Fibroblast of lung (primary cell): ENCODE measurements at places on chromosomes 3 and 15. TPM values are rescaled to one million over a fixed set of nuclear protein-coding genes. Genes with fewer than 3 reads are reported as not detected.

Gene ALG3
- polyA plus RNA-seq: 27.2 and 36.8 TPM in 2 replicates

Gene NANOGP8
- not detected in 2 replicates for polyA plus RNA-seq

Gene MORC1
- not detected in 2 replicates for polyA plus RNA-seq

Gene LPCAT4
- polyA plus RNA-seq: 21.8 and 24.2 TPM in 2 replicates

Gene ADGRG7
- polyA plus RNA-seq: not detected in 2 replicates

Gene ADAMTS7
- polyA plus RNA-seq: 1.8 and 7.9 TPM in 2 replicates

Gene IL17RC
- 14.5 and 17.1 TPM in 2 replicates for polyA plus RNA-seq

Gene GCNT3
- polyA plus RNA-seq: 0.11 and 0.16 TPM in 2 replicates

Gene FBXO40
- not detected in 2 replicates for polyA plus RNA-seq

DNA sequence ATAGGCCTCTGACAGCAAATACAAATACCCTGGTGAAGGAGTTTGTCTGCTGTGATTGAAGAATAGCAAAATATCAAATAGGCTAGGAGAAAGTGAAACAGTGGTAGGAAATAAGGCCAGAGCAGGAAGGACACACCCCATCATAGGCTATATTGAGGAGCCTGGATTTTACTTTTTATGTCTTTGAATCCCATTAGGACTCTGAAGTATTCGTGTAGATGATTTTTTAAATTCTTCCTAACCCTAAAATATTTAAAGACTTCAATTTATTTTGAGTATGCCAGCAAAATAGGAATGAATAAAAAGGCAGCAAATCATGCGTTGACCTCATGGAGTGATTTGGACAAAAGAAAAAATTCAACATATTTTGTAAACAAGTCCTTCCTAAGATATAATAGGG lies 562.8 kb downstream of the NAALADL2 start:
- H3K27ac ChIP-seq: no peak overlapping the region
- no peaks in the 10 kb centered on the region for H3K36me3 ChIP-seq

GRCh38 chr3:151262871-151263525 lies 15.3 kb downstream of the P2RY14 start:
- H3K4me1 ChIP-seq: no peaks in the 10 kb centered on the region
- no peak overlapping the region for H3K4me3 ChIP-seq
- H3K27me3 ChIP-seq: no peaks in the 10 kb centered on the region
- H3K27ac ChIP-seq: no peak overlapping the region

DNA sequence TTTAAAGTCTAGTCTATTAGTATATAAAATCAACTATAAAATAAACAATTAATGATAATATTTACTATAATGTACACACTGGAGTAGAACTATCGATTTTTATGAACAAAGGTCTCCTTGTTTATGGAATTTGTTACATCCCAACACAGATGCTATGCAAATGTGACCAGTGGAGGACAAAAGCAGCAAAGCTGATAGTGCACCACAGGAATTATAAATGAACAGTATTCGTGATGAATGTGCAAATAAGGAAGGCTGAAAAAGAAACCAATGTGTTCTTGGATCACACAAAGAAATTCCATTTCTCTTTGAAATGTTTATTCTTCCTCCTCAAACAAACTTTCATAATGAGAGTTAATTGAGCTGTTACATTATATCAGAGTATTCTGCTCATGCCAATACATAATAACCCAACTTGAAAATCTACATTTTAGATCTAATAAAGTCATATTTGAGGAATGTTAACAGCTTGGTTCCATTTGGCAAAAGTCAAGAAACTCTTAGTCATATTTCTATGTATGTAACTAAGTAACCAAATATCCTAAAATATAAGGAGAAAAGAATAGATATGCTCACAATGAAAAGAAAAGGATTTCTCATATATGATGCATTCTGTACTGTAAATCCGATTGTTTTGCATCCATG lies 79.3 kb downstream of the NEK10 start:
- H3K27me3 ChIP-seq: no peaks in the 10 kb centered on the region
- H3K4me1 ChIP-seq: no peaks in the 10 kb centered on the region
- peak; percentile 45 for DNase-seq
- peak overlapping the region; percentile 37 for H3K27ac ChIP-seq
- no peak overlapping the region for H3K4me3 ChIP-seq

GRCh38 chr3:31240874-31241273 lies 291.9 kb upstream of the STT3B start:
- H3K27ac ChIP-seq: no peak overlapping the region
- no peak for DNase-seq
- no peaks in the 10 kb centered on the region for H3K36me3 ChIP-seq

DNA sequence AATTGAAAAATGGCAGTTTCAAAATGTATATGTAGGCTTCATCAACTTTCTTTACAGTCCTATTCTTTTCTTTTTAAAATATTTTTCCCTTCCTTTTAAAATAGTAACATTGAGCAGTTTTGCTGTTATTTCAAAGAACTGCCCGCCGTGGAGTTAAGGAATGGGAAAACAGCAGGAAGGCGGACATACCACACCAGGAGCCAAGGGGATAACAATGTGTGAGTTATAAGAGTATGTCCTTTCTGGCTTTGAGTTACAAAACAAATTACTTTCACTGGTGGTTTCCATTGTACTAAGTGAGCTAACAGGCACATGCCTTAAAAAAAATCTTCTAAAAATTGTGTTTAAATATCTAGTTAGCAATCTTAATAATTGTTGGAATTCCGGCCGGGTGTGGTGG lies 37.4 kb upstream of the FBXL22 start:
- no peak overlapping the region for H3K4me3 ChIP-seq
- DNase-seq: no peak
- peaks cover 4% of the 10 kb centered on the region for H3K4me1 ChIP-seq
- no peaks in the 10 kb centered on the region for H3K27me3 ChIP-seq

GRCh38 chr15:39889601-39890000 lies 30.5 kb downstream of the GPR176 start:
- peaks cover 2% of the 10 kb centered on the region for H3K36me3 ChIP-seq
- no peak overlapping the region for H3K27ac ChIP-seq
- H3K4me1 ChIP-seq: peaks cover 5% of the 10 kb centered on the region
- H3K4me3 ChIP-seq: no peak overlapping the region
- no peaks in the 10 kb centered on the region for H3K27me3 ChIP-seq

GRCh38 chr3:125605756-125606155 lies 10.5 kb upstream of the OSBPL11 start:
- H3K4me1 ChIP-seq: no peaks in the 10 kb centered on the region
- H3K4me3 ChIP-seq: no peak overlapping the region
- no peaks in the 10 kb centered on the region for H3K27me3 ChIP-seq
- H3K36me3 ChIP-seq: no peaks in the 10 kb centered on the region
- H3K27ac ChIP-seq: no peak overlapping the region

- H3K4me3 ChIP-seq: no peak overlapping the region
- no peak for DNase-seq
- no peak overlapping the region for H3K27ac ChIP-seq
- no peaks in the 10 kb centered on the region for H3K4me1 ChIP-seq
These were observed 15.1 kb downstream of the EHD4 start for GRCh38 chr15:41957021-41957897.

- H3K4me3 ChIP-seq: no peak overlapping the region
- no peaks in the 10 kb centered on the region for H3K27me3 ChIP-seq
- H3K4me1 ChIP-seq: no peaks in the 10 kb centered on the region
These were observed 10.6 kb downstream of the THUMPD3 start for GRCh38 chr3:9373465-9373864.

DNA sequence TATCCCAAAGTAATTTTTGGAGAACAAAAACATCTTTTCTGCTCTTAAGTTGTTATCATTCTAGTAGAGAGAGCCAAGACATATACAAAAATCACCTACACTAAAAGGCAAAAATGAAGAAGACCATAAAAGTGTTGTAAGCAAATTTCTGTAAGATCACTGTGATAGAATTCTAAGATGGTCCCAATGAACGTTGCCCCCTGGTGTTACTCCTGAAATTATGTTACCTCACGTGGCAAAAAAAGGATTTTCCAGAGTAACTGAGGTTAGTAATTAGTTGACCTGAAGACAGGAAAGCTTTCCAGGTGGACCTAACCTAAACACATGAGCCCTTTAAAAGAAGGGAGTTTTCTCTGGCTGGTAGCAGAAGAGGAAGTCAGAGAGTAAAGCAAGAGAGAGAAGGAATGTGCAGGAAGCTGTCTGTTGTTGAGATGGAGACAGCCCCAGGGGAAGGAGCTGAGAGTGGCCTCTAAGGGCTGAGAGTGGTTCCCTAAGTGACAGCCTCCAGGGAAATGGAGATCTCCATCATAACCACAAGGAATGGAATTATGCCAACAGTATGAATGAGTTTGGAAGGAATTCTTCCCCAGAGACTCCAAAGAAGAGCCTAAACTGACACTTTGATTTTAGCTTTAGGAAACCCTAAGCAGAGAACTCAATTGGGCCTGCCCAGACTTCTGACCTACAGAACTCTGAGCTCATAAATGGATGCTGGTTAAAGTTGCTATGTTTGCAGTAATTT lies 205.9 kb downstream of the CD47 start:
- no peaks in the 10 kb centered on the region for H3K4me1 ChIP-seq
- no peaks in the 10 kb centered on the region for H3K27me3 ChIP-seq
- no peak overlapping the region for H3K27ac ChIP-seq
- no peak overlapping the region for H3K4me3 ChIP-seq
